Psoas muscle (tissue), 8 donors: ENCODE measurements at places on chromosomes 6 and 20. TPM values are rescaled to one million over a fixed set of nuclear protein-coding genes. Genes with fewer than 3 reads are reported as not detected.
A peak's percentile ranks its signal among the peaks of the same experiment; 100 is the strongest.

DNA sequence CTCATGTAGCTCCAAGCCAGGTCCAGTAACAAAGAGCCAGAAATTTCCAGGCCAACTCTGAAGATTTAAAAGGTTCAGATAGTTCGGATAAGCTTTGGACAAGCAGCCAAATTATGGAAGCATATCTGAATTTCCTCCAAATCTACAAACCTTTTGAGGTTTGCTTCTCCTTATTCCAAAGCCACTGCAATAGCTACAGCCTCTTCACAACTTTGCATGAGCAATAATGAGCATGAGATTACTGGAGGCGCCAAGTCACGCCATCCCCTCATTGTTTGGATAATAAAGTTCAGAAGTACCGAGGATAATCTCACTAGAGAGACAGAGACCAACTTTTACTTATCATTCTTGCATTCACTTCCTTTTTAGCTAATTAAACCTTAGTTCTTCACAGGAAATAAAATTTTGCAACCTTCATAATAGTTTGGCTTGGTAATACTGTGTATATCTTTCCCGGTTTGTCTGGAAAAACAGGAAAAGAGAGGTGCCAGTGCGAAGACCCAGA is 329.6 kb upstream of the RSPO3 start:
- no peaks in the 10 kb centered on the region for H3K27me3 ChIP-seq
- H3K4me1 ChIP-seq = no peaks in the 10 kb centered on the region
- H3K4me3 ChIP-seq = no peak overlapping the region
- DNase-seq = no peak

DNA sequence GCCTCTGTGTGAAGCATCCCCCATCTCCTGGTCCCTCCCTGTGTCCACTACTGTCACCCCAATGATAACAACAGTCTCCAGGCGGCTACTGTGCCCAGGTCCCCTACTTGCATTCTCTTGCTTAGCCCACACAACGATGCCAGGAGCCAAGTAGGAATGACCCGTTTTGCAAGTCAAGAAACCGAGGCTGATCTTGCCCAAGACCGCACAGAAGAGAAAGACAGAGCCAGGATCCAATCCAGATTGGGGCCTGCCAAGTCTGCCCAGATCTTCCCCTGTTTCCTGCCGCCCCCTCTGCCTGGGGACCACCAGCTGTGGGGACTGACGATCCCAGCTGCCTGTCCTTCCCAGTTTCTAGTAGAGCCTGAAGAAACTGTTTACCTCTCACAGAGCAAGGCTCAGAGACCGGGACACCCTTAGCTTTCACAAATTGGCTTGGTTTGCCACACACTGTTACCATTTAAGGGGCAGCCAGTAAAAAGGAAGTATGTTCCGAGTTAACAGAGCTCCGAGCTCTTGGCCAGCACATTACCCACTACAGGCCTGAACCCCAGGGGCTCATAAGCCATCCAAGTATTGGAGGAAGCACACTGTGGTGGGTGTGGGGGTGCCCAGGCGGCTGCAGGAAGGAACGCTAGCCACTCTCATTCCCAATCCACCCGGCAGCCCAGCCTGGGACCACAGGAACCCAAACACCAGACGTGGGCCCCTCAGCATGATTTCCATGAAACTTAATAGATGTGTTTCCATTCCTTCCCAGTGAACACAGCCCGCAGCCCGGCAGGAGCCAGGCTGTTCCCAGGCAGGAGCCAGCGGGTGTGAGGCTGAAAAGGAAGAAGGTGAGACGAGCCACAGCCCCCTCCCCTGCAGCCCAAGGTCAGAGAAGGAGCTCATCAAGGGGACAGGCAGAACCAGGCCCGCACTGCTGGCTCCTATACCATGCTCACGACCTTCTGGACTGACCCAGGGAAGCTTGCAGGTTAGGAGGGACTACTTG is 7.9 kb downstream of the KIAA1755 start:
- no peak overlapping the region for H3K27ac ChIP-seq
- no peaks in the 10 kb centered on the region for H3K4me1 ChIP-seq
- no peaks in the 10 kb centered on the region for H3K27me3 ChIP-seq
- no peaks in the 10 kb centered on the region for H3K36me3 ChIP-seq

- no peak overlapping the region for H3K4me3 ChIP-seq
- no peak for DNase-seq
- H3K27me3 ChIP-seq = no peaks in the 10 kb centered on the region
- H3K4me1 ChIP-seq = no peaks in the 10 kb centered on the region
- no peak overlapping the region for H3K27ac ChIP-seq
These were observed 501.4 kb downstream of the EPM2A start for GRCh38 chr6:145233955-145234354.

DNA sequence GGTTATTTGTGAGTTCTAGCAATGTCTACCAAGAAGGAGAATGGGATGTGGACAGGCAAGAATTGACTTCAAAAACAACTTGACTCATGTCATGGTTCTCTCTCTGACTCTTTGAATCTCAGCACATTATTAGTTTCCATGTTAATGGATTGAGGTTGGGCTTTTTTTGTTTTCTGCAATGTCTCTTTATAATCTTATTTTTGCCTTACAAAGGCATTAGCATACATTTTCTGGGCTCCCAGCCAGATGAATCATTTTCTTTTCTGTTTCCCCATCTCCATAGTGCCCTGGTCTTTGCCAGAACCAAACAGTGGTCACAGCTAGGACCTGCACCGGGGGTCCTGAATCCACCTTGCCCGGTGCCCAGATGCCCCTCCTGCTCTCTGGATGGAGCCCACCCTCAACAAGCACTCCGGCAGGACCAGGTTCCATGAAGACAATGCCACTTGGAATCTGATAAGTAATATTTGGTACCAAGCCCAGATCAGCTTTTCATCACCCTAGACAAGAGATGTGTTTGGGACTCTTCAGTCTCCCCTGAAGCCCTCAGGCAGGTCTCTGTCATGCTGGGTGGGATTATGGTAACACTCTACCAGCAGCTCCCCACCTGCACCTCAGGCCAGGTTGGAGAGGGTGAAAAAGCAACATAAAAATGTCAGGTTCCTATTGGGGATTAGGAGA is 266.7 kb upstream of the SULF2 start:
- no peaks in the 10 kb centered on the region for H3K36me3 ChIP-seq
- H3K4me1 ChIP-seq = no peaks in the 10 kb centered on the region
- no peak for DNase-seq
- H3K27ac ChIP-seq = no peak overlapping the region

- no peaks in the 10 kb centered on the region for H3K4me1 ChIP-seq
- H3K36me3 ChIP-seq = no peaks in the 10 kb centered on the region
- H3K27ac ChIP-seq = no peak overlapping the region
- no peaks in the 10 kb centered on the region for H3K27me3 ChIP-seq
- no peak overlapping the region for H3K4me3 ChIP-seq
- no peak for DNase-seq
These were observed 96.0 kb upstream of the CNKSR3 start for GRCh38 chr6:154606457-154606856.

DNA sequence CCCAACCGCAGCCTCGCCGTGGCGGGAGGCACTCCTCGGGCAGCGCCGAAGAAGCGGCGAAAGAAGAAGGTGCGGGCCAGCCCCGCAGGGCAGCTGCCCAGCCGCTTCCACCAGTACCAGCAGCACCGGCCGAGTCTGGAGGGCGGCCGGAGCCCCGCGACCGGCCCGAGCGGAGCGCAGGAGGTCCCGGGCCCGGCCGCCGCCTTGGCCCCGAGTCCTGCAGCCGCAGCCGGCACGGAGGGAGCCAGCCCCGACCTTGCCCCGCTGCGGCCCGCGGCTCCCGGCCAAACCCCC is 525 bp downstream of the PNRC1 start:
- H3K4me1 ChIP-seq = peaks cover 31% of the 10 kb centered on the region
- H3K27me3 ChIP-seq = no peaks in the 10 kb centered on the region
- peaks cover 38% of the 10 kb centered on the region for H3K36me3 ChIP-seq
- H3K4me3 ChIP-seq = peak overlapping the region; percentile 98
- peak overlapping the region; percentile 100 for H3K27ac ChIP-seq
- no peak for DNase-seq

Gene AVP
- total RNA-seq = not detected

Gene EFCAB8
- total RNA-seq = 0.08 TPM

Gene MYCT1
- 5.3 TPM for total RNA-seq

Gene SRSF6
- 56.5 TPM for total RNA-seq
